ENCODE measurements at places on chromosomes 1 and 21.
A peak's percentile ranks its signal among the peaks of the same experiment; 100 is the strongest.

GRCh38 chr1:225258811-225259210 is 169.0 kb downstream of the LBR start:
- no peak for DNase-seq

DNA sequence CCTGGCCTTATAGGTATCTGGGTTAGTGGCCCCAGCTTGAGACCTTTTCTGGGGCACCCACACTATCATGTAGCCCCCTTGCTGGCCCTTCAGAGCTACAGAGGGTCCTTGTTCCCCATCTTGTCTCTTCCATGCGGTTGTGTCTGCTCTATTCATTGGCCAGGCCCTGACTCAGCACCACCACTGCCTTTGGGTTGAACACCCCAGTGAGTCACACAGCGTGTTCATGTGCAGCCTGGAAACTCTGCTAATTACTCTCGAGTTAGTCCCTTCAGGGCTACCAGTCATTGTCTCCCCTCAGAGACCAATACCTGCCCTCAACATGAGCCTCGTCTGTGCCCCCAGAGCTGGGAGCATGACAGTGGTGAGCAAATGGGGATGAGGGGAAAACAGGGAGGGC is 28.2 kb upstream of the IKBKE start:
- DNase-seq, result no peak

DNA sequence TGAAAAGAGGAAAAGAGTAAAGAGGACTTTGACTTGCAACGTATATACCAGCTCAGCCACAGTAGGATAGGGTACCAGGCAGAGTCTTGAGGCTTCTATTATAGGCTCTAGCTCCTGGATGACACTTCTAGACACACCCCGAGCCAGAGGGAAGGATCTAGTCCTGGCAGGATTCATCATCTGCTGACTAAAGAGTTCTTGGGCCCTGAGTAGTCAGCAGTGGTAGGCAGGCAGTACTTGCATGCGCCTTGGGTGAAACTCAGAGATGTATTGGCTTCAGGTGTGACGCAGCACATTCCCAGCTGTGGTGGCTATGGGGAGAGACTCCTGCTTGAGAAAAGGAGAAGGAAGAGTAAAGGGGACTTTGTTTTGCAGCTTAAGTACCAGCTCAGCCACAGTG is 162.3 kb upstream of the APP start:
- no peak for DNase-seq

- DNase-seq, result no peak
Measured at GRCh38 chr1:170660281-170660713, 3.6 kb upstream of the PRRX1 start.

GRCh38 chr1:185305419-185305818 is 11.6 kb downstream of the IVNS1ABP start:
- no peak for DNase-seq

DNA sequence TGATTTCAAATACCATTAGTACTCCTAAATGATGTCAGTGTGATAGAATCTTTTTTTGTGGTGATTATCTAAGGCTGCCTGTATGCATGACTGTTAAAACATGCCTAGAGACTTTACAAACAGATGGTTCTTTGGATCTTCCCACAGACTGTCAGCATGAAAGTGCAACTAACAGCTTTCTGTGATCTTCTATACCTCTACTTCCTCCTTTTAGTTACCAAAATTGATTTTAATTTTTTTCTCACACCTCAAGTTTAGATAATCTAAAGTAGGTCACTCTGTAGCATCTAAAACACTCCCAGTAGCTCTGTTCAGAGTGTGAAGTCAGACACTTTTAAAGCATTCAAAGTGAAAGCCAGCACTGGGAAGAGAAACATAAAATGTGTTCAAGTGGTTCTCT is 534.5 kb downstream of the PTPRC start:
- no peak for DNase-seq

DNA sequence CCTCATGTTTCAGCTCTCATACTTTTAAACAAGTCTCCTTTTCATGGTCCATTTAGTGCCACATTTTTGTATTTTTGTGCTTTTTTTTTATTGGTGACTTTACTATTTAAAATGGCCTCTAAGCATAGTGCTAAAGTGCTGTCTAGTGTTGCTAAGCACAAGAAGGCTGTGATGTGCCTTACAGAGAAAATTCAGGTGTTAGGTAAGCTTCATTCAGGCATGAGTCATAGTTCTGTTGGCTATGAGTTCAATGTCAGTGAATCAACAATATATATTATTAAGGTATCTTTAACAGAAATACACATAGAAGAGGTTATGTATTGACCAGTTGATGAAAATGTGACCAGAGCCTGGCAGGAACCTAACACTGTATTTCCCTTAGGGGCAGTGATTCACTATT is 12.8 kb upstream of the FUBP1 start:
- no peak for DNase-seq

GRCh38 chr1:95004013-95004412 is 68.7 kb downstream of the ALG14 start:
- DNase-seq, result no peak

- DNase-seq, result no peak
Measured at GRCh38 chr1:89364954-89365550, 1.2 kb downstream of the GBP6 start.

DNA sequence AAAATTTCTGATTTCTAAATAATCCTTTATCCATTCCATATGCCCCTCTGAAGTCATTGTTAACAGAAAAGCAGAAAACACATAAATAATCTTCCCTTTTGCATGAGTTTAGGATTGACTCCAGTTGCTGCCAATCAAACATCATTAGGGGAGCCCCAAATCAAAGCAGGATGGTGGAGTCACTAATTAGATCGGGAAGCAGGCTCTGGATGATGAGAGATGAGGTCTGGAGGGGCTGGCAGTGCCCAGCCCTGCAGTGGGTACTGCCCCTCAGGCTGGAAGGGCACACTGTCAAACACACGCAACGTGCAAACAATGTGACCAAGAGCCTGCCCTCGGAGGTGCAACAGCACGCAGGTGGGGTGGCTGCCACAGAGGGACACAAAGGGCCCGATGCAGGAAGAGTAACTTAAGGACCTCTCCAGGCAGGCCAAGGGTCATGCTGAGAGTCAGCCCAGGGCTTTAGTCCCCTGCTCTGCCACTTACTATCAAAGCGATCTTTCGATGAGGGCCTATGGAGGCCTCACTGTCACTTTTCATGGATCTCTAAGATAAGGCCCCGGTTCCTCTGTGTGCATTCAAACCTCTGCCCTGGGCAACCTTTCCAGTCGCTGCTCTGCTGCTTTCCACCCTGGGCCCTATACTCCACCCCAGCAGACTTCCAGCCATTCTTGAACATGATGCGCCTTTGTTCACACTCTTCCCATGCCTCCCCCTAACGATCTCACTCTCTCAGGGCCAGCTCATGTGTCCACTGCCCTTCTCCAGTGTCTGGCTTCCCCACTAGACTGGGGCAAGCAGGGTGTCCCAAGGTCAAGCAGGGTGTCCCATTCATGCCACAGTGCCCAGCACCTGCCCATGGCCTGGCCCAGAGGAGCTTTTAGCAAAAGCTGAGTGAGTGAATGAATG is 98.9 kb downstream of the DMRTB1 start:
- DNase-seq, result no peak

GRCh38 chr21:37668462-37669239 is 247.6 kb downstream of the KCNJ6 start:
- DNase-seq, result no peak

DNA sequence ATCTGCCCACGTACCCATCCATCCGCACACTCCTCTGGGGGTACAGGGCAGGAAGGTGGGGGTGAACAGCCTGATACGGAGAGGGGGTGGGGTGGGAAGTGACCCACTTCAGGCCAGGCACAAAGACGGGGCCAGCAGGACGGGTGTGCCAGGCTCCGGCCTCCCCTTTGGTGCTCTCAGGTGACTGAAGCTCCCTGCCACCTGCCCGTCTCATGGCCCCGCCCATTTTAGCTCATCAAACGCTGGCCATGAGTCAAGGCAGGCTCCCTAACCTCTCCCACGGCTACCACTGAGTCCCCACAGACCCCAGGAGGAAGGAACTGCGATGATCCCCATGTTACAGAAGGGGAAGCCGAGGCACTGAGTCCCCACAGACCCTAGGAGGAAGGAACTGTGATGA is 109.6 kb downstream of the CRYAA start:
- no peak for DNase-seq

DNA sequence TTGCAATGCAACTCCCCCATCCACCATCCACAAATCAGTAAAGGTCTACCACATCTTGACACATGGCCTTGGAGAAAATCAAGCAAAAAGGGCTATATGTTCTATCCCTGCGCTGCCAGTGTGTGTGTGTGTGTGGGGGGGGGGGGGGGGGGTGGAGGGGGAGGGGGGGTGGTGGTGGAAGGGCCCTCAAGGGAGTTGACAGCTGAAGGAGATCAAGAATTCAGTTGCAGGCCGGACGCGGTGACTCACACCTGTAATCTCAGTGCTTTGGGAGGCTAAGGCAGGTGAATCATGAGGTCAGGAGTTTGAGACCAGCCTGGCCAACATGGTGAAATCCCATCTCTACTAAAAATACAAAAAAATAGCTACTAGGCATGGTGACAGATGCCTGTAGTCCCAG is 37.6 kb upstream of the CLIC4 start:
- no peak for DNase-seq

DNA sequence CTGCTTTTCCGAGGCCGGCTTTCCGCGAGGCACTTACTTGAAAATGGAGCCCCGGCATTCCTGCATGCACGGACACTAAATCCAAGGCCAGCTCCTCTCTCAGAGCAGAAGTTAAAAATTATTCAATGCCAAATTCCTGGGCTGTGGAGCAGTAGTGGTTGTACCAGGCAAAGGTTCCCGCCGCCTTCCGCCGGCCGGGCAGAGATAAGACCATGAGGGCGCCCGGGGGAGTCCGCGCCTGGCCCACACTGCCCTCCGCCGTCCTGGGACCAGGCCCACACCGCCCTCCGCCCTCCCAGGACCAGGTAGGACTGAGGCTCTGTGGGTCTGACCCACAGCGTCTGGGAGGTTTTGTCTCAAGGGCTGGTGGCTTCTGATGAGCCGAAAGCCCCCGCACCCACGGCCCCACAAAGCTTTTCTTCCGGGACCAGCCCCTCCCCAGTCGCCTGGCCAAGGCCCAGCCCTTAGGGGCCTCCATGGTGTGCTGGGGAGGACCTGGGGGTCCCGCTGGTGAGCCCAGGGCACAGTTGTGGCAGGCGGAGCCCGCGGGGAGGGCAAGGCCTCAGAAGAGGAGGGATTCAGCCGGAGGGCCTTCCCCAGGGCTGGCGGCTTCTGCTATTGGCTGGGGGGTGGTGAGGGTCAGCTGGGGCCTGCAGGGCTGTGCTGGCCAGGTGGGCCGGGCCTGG is 12.7 kb upstream of the C1orf159 start:
- no peak for DNase-seq

GRCh38 chr1:1924386-1924785 is 5.3 kb upstream of the TMEM52 start:
- DNase-seq, result peak; percentile 9

- peak; percentile 31 for DNase-seq
Measured at GRCh38 chr1:2212532-2213491, 15.3 kb upstream of the SKI start.

- no peak for DNase-seq
Measured at GRCh38 chr1:183685112-183685713, 32.1 kb upstream of the APOBEC4 start.

GRCh38 chr1:245388687-245389086 is 233.9 kb downstream of the KIF26B start:
- no peak for DNase-seq

- no peak for DNase-seq
Measured at GRCh38 chr1:101086783-101087182, 61.2 kb upstream of the DPH5 start.

GRCh38 chr1:175376194-175376593 is 183.6 kb upstream of the KIAA0040 start:
- no peak for DNase-seq

DNA sequence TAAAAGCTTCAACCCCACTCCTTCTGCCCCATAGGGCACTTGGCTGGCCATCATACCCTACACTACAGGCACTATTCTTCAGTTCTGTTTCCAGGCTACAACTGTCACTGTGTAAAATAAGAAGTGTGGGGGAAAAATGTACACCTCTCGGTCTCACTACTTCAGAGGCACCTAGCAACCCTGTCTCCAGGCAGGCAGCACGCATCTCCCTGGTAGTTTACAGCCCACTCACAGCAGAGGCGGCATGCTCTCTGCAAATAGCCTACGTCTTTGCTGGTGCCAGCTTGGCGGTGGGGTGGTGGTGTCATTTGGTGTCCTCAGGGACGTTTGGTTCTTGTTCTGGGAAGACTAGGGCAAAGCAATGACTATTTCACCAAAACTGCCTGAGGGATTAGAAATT is 48.2 kb upstream of the BTG3 start:
- no peak for DNase-seq

GRCh38 chr1:244054924-244055263 is 3.8 kb downstream of the ZBTB18 start:
- DNase-seq, result no peak

DNA sequence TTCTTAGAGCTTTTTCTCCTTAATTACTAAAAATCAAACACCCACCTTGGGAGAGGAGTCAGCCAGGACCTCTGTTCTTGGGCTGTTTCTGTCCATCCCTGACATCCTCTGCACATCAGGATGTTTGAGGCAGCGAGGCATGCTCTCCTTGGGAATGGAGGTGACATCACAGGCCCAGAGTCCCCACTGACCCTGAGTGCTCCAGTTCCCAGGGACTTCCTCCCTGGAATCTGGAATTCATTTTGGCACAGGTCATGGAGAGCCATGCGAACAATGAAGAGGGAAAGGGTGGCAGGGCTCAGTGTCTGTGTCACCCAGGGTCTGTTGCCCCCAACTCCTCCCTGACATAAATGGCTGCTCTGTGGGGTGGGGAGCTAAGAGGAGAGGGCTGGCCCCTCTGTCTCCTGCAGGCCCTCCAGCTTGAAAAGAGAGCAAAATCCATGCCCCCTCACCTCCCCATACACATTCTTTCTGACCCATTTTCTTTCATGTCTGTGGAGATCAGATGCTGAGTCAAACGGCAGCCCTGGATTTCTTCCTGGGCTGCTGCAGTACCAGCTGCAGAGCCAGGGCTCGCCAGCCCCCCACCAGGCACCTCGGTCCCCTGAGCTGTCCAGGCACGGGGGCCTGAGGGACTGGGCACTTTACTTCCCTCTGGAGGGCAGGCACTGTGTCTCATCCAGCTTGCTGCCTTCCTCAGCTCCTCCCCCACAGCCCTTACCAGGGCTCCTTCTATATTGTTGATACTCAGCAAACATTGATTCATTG is 102.0 kb downstream of the NMNAT2 start:
- DNase-seq, result no peak

GRCh38 chr21:15192243-15192642 is 127.4 kb upstream of the NRIP1 start:
- no peak for DNase-seq

DNA sequence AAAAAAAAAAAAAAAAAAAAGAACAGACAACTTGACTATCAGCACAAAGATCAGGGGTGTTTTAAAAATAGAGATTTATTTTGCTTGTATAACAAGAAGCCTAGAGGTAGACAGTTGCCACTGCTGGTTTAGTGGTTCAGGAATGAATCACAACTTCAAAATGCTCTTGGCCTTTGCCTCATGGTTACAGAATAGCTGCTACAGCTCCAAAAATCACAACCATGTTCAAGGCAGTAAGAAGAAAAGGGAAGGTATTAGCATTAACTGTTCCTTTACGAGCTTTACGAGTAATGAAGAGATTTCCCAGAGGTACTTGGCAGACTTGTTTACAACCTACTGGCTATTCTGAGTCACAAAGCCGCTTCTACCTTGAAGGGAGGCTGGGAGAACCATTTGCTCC is 52.5 kb upstream of the PPM1J start:
- no peak for DNase-seq

- DNase-seq, result no peak
Measured at GRCh38 chr1:10108948-10109708, 76.4 kb downstream of the UBE4B start.
